GF-D8 (cell line): ENCODE measurements at places on chromosomes 5 and 9.

DNA sequence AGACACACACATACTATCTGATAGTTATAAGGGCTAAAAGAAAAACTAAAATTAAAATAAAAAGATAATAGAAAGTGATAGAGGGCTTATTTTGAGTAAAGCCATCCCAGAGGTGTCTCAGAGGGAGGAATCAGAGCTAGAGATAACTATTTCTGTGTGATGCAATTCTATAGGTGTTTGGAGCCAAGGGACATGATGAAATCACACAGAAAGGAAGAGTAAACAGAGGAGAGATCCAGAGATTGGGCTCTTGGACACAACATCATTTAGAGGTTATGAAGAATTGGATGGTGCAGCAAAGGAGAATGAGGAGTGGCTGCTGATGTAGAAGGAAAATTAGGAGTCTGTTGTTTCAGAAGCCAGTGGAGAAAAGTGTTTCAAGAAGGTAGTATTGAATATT is 393.5 kb downstream of the DIRAS2 start:
- no peak for DNase-seq

DNA sequence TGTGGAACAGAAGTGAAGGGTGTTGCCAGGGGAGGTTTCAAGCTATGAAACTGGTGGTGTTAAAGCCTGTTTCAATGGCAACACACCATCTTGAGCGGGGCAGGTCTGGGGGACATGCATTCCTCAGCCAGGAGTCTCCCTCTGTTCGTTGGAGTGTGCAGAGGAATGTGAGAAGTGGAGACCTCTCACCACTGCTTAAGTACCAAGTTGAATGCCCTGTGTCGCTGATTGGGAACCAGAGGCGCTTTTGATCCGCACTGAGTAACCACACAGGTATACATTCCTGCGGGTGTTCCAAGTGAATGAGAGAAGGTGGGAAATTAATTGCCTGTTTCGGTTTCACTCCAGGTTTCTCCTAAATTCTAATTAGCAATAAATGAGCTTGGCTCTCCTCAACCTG is 99.4 kb downstream of the LIX1 start:
- DNase-seq = no peak

GRCh38 chr5:56607551-56607950 is 207.8 kb upstream of the MAP3K1 start:
- no peak for DNase-seq

DNA sequence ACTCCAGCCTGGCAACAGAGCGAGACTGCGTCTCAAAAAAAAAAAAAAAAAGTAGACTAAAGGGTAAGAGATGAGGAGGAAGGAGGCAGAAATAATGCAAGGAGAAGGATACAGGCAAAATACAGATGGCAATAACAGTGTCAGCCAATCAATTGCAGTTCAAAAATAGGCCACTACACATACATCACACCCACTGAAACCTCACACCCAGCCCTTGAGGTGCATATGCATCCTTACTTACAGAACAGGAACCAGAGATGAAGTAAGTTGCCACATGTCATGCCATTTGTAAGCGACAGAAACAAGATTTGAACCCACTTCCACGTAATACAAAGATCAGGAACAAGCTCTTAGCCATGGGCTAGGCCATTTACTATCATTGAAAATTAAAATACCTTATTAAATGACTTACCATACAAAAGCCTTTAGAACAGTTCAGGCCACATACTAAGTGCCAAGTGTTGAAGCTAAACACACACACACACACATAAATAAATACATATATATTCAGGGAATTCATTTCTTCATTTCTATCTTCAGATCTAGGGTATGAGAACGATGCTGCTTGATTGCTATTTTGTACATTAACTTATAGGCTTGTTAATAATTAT is 98.4 kb downstream of the FNBP1 start:
- DNase-seq = peak; percentile 86

DNA sequence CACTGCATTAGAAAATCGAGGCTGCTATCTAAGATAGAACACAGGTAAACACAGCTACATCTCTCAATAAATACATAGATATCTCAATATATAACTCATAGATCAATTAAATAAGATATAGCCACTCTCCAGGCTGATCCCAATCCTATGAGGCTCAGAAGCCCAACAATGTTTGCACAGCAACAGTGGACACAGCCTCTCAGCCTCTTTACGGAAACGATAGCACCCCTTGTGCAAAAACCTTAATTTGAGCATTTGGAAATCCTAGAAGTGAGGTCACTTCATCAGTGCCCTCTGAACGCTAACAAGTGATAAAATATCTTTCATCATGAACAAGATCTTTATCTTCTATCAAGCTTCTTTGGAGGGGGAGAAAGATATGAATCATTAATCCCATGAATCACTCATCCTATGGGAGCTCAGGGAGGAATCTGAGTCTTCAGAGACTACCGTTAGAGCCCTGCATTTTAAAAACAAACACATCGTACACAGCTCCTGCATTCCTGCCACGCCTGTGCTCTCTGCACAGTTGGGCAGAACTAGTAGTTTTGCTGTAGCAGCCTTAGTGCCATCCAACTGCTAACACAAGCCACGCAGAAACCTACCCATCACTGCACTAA is 71.4 kb downstream of the MED27 start:
- no peak for DNase-seq

DNA sequence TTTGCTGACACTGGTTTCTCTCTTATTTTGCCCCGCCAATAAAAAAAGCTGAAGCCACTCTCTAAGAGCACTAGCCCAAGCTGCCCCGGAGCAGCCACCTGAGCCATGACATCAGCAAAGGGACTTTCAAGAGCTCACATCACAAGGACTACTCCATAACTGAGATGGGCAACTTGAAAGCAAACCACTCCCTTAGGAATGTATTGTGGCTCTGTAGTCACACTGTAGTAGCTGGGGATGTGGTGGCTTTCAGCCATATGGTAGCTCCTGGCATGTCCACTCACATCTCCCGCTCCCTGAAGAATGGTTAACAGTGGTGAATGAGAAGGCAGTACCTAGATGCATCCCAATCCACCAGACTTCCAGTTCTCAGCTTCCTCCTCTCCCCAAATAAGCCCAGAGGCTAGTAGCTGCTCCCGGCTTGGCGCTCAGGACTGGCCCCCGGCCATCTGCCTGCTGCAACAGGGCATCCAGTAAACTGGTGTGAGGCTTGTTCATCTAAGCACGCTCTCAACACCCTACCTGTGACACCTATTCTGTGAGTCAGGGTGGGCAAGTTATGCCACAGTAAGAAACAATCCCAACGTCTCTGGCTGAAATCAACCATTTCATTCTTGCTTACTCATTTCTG is 63.7 kb downstream of the S1PR3 start:
- DNase-seq = no peak
